ENCODE measurements at places on chromosomes 12 and 14.

GRCh38 chr12:6468283-6468575 is 2.2 kb downstream of the VAMP1 start:
- no peak for DNase-seq

DNA sequence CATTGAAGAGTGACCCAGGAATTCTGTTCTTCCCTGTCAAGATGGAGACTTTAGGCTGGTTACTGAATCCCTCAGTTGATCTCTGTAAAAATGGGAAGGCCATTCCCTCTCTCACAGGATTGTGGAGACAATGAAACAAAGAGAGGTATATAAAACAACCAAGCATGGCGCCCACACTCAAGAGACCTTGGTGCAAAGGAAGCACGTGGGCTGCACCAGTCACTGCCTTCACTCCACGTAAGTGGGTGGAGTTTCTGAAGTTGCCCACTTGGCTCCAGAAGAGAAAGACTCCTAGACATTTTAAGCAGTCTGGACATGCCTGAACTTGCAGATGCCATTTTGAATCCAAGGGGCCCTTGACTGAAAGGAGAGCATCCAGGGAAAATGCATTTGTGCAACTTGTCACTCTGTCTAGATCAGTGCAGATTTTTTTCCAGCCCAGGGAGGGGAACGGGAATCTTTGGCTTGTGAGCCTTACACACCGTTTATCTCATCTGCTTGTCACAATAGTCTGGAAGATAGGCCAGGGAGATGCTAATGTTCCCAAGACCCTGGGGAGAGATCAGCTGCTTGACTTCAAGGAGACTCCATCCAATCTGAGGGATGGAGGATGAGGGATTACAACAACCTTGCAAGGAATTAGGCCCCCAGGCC is 96.9 kb upstream of the TBX3 start:
- DNase-seq = no peak

DNA sequence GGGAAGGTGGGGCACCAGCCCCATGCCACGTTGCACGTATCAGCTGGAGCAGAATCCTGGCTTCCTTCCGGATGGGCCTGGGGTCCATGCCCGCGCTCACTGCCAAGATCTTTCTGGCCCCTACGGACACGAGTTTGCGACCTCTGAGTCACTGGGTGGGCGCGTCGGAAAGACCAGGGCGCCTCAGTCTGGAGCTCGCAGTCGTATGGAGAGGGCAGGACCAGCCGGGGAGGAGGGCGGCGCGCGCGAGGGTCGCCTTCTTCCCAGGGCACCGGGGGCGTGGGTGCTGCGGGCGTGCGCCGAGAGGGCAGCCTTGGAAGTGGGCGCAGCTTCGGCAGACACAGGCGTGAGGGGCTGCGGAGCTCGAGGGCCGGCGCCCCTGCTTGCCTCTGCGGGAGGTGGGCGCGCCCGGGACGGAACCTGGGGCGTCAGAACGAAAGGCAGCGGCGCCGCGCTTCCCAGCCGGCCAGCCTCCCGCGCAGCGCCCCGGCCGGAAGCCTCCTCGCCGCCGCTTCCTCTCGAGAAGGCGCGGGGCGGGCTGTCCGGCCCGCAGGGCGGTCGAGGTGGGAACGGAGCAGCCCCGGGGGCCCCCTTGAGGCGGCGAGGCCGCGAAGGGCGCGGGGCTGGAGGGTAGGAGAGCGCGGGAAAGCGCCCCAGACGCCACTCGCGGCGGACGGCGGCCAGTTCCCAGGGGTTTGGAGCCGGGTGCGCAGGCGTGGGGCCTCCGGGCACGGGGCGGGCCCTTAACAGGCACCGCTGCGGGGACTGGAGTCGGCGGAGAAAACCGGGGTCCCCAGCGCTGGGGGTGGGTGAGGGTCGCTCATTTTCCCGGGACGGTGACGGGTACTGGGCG is at the start of gene ARL6IP4:
Gene ARL6IP4, plus strand, starts transcription at position 499 of the 853 bp plus-strand sequence. CDS start 459 bp downstream, outside the sequence.
- no peak for DNase-seq

- no peak for DNase-seq
Measured at GRCh38 chr12:79871621-79872020, 63.3 kb downstream of the PPP1R12A start.

- no peak for DNase-seq
Measured at GRCh38 chr14:21643407-21643806, 8.7 kb upstream of the OR10G2 start.

- DNase-seq = no peak
Measured at GRCh38 chr12:30696486-30696885, 817 bp upstream of the IPO8 start.

DNA sequence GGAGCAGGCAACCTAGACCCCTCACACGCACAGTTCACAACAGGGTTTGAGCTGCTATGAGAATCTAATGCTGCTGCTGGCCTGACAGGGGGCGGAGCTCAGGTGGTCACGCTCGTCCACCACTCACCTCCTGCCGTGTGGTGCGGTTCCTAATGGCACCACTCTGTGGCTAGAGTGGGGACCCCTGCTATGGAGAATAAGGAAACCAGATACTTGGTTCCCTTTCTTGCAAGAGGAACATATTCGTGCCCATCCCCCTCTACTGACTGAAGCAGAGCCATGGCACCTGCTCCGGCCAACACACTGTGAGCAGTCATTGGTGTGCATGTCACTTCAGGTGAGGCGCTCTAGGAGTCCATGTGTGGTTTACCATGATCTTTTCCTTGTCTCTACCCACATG is 30.4 kb upstream of the RIMBP2 start:
- DNase-seq = no peak

- no peak for DNase-seq
Measured at GRCh38 chr12:34016361-34016760, 5.9 kb upstream of the ALG10 start.

- peak; percentile 26 for DNase-seq
Measured at GRCh38 chr12:114668151-114668885, 15.7 kb downstream of the TBX3 start.

DNA sequence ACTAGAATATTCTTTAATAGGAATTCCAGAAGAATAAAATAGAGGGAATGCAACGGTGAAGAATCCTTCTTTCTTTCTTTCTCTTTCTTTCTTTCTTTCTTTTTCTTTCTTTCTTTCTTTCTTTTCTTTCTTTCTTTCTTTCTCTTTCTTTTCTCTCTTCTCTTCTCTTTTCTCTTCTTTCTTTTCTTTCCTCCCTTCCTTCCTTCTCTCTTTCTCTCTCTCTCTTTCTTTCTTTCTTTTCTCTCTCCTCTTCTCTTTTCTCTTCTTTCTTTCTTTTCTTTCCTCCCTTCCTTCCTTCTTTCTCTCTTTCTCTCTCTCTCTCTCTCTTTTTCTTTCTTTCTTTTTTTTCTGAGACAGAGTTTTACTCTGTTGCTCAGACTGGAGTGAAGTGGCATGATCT is 160.8 kb upstream of the PRICKLE1 start:
- DNase-seq = no peak

DNA sequence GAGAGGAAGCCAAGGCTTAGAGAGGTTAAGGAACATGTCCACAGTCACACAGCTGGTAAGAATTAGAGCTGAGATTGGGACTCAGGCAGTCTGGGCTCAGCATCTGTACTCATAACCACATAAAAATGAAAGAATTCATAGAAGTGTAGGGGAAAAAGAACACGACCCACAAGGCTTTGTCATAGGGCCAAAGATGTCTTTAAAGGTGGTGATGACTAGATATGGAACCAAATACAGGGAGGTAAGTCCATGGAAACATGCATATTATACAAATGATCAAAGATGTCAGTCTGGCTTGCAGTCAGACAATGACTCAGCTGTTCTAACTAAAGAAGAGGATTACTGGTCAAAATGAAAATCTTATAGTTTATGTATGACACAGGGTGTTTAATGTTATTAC is 7.2 kb upstream of the SSPN start:
- DNase-seq = no peak

DNA sequence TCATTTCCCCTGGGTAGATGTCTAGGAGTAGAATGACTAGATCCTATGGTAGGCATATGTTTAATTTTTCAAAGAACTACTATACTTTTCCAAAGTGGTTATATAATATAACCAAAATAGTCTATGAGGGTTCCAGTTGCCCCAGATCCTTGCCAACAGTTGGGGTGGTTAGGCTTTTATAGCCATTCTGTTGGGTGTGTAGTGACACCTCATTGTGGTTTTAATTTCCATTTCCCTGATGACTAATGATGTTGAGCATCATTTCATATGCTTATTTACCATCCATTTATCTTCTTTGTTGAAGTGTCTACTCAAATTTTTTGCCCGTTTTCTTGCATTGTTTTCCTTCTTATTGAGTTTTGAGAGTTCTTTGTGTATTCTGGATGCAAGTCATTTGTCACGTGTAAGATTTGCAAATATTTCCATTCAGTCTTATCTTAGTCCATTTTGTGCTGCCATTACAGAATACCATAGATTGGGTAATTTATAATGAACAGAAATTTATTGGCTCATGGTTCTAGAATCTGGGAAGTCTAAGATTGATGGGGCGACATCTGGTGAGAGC is 4.7 kb downstream of the SYNE2 start:
- DNase-seq = no peak
